HFFc6 (cell line): ENCODE measurements at places on chromosomes 3 and 15.
A peak's percentile ranks its signal among the peaks of the same experiment; 100 is the strongest.

- no peak for DNase-seq
These were observed 32.5 kb downstream of the KLHL25 start for GRCh38 chr15:85762039-85762755.

- peak; percentile 17 for DNase-seq
These were observed 57.3 kb upstream of the PPP2R3A start for GRCh38 chr3:135908225-135908624.

DNA sequence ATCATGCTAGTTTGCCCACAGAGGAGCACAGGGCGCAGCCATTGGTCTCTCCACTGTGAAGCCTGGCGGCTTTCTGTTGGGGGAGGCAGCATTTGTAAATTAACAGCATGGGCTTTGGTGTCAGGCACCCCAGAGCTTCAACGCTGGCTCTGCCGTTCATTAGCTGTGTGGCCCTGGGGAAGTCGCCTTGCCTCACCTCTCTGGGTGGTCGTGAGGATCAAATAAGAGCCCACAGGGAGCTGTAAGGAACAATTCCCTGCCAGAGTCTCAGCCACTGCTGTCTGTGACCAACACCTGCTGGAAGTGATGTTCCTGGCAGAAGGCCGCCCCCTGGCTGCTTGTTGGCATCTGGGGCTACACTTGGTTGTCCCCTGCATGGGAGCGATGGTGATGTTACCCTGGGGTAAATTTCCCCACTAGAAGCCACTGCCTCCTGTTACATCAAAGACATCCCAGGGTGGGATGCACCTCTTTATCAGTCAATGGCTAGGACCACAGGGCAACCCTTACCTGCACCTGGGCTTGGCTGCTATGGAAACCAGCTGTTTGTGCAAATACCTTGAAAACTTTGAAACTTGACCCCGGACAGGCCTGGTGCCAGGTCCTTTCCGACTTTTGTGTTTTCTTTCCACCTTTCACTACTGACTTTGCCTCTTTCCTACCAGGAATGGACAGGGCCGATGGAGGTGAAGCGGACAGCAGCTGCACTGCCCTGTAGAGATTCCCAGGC, 36.9 kb downstream of the DNASE1L3 start:
- DNase-seq: no peak

DNA sequence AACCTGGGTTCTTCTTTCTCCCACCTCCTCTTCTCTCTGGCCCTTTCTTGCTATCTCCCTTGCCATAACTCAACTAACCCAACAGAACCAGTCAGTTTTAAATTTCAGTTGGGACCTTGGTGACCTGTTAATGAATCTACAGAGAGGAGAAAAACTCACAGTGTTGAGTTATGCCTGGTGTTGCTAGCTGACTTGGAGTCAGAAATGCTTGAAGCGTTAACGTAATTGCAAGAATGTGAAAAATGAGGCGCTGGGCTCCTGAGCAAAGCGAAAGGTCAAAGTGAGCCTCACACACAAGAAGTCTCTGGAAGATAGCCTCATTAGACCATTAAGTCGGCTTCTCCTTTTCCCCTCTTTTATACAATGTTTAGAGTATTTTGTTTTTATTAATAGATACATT, 18.4 kb downstream of the MEIS2 start:
- no peak for DNase-seq

DNA sequence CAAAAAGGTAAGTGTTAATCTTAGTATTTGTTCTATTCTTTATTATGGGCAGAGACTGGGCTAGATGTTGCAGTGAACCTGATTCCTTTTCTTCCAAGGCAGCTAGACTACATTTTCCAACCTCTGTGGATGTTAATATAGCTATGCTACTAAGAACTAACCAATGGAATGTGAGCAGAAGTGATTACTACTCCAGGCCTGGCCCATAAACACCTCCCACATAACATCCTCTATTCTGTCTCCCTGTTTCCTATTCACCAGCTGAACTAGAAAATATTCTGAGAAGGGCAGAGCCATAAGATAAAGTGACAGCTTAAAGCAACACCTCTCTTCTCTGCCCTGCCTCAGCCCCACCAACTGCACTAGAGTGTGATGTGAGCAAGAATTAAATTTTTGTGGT, 29.4 kb downstream of the CD200R1L start:
- DNase-seq: no peak

GRCh38 chr3:17133632-17134545, 249.1 kb downstream of the PLCL2 start:
- no peak for DNase-seq

DNA sequence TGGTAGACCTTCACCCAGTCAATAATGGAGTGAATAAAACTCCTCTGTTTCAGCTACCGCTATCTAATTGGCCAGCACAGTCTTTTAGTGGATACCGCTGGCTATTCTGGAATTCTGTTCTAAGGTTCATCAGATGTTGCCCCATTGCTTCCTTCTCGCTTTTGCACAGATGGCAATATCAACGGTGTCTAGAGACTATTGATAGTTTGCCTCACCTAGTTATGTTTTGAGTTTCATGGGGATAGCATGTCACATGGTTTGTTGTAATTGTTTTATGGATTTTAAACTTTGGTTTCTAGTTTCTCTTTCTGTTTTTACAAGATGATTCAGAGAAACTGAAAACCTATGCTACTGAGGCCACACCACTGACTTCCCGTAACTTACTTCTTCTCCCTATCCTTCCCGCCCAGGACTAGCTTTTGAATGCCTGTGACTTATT, 2.0 kb downstream of the XRN1 start:
- peak; percentile 17 for DNase-seq

GRCh38 chr15:87496109-87496508, 760.4 kb downstream of the NTRK3 start:
- DNase-seq: no peak

- no peak for DNase-seq
These were observed 19.2 kb downstream of the PXYLP1 start for GRCh38 chr3:141250828-141251227.

DNA sequence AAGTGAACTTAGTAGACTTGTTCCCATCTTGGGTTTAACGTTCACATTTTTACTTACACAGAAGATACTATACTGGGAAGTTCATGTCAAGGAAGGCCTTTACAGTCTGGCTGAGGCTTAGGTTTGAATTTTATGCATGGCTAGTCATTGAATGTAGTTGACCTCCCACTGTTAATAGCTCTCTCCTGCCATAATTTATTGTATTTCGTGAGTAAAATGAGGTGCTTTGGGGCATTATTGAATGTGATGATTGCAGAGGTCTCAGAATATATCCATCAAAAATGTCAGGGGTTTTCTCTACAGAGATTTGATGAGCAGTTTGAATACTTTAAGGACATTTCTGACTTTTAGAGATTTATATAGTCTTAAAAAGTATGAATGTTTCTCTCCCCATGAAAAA, 356.6 kb upstream of the GRM7 start:
- no peak for DNase-seq
